HT1080 (cell line): ENCODE measurements at places on chromosomes 6 and 20. TPM values are rescaled to one million over a fixed set of nuclear protein-coding genes. Genes with fewer than 3 reads are reported as not detected.

GRCh38 chr6:94769197-94769596 lies 808.1 kb upstream of the MANEA start:
- no peak for DNase-seq

DNA sequence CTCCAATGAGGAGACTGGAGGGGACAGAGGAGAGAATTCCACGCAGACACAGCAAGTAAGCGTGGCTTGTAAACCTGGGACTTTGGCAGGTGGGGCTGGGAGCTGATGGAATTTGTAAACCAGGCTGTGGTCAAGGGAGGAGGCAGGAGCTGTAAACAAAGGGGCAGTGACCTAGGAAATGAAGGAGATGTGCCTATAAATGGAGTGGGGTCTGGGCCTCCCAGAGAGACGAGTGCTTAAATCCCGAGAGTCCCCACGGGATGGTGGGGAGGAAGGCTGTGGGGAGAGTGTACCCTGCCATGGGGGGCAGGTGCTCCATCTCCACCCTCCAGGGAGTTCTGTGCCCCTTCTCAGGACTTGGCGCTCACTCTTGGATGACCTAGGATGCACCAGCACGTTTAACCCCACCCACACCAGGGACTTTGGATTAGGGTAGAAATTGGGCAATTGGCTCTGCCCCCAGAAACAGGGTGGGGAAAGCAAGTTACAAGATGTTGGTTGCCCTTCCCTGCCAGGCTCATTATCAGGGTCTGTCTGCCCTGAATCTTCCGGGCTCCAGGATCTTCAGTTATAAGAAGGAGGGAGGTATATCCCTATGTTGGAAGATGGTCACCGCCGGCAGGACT lies 4.0 kb upstream of the DHX16 start:
- DNase-seq = no peak

DNA sequence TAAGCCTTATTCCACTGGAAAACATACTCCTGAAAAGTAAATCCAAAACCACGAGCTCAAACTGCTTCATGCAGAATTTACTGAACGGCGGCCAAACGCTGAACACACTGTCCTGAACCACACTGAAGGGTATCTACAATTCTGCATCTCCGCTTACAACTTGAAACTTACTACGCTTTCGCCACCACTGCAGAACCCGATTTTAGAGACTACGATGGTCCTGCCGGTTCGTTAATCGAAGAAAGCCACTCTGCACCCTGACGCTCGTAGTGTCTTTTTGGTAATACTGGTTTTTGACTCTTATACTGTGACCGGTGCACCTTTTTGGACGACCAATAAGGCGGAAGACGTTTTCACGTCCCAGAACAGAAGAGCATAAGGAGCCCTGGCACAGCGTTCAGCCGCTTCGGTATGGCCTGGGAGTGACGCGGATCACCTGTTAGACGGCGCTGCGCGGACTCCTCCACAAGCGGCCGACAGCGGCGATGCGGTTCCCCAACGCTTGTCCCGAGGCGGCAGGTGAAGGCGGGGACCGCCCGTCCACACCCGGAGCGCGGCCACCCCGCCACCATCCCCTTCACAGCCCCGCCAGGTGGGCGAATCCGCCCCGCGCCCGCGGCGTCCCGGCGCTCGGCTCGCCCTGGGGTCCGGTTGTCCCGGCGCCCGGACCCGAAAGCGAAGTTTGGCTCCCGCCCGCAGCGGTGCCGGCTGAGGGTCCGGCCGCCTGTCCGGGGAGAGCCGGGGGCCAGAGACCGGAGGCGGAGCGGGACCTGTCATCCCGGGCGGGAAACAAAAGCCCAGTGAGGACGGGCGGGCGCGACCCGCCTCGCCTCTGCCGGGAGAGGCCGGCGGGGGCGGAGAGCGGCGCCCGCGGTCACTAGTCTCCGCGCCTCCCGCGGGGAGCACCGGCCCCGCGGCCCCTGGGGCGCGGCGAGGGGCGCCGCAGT lies 784 bp downstream of the FKBP5 start:
- peak; percentile 46 for DNase-seq

GRCh38 chr6:41964201-41964887 lies 22.7 kb upstream of the CCND3 start:
- DNase-seq = no peak

DNA sequence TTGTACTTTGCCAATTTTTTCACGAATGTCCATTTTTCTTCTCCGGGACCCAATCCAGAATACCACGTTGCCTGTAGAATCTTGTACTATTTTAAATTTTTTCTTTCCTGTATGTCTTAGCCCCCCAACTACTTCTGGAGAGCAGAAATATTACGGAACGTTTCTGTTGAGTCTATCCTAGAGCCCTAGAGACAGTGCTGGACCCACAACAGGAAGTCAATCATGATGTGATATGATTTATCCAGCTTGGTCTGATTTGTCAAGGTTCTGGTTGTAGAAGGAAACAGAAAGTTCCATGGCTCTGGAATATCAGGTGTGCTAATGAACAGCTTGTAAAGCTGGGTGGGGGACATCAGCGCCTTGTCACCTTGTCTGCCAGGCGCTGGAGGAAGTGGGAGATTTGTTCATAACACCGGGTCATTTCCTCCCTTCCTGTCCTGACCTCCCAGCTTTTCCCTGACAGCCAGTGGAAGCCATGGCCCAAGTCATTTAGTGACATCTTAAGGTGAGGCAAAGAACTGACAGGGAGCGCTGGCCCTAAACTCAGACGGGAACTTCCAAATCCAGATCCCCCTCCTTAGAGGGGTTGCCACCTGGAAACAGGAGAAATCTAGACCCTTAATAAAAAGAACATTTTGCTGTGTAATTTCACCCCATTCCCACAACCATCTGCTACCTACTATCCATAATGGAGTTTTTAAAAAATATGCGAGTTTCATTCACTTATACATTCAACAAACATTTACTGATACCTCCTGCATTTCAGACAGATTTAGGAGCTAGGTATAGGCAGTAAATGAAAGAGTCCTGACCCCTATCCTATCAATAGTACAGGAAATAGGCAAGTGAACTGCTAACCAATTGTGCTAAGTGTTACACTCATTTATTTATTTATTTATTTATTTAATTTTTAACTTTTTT lies 130.5 kb downstream of the ZFP64 start:
- DNase-seq = peak; percentile 67

DNA sequence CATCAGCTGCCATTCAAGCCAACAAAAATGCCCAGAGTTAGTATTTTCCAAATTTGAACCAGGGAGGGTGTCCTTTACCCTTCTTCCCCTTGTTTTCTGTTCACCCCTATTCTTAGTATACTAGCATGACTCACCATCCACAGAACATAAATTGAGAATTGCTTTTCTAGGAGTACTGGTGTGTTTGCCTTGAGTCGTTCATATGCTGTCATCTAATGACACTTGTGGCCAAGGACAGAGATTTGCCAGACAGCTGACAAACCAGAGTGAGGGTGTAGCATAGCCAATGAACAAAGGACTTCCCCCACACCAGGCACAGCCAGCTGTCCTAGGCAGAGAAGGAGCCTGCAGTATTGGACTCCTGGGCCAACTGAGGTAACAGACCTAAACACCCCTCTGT lies 62.2 kb downstream of the FILIP1 start:
- peak; percentile 37 for DNase-seq

- no peak for DNase-seq
Measured at GRCh38 chr6:28413681-28414080, 14.1 kb upstream of the ZSCAN12 start.

- no peak for DNase-seq
Measured at GRCh38 chr20:31707994-31708735, 14.5 kb downstream of the BCL2L1 start.

DNA sequence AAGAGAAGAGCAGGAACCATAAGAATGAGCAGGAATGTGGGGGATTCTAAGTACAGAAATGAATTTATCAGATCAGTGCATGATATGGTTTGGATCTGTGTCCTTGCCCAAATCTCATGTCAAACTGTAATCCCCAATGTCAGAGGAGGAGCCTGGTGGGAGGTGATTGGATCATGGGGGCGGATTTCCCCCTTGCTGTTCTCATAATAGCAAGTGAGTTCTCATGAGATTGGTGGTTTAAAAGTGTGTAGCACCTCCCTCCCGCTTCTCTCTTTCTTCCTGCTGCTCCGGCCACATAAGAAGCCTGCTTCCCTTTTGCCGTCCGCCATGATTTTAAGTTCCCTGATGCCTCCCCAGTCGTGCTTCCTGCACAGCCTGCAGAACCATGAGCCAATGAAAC lies 49.2 kb downstream of the KHDC1L start:
- DNase-seq = no peak

- no peak for DNase-seq
Measured at GRCh38 chr6:34608321-34609091, 52.4 kb upstream of the SPDEF start.

DNA sequence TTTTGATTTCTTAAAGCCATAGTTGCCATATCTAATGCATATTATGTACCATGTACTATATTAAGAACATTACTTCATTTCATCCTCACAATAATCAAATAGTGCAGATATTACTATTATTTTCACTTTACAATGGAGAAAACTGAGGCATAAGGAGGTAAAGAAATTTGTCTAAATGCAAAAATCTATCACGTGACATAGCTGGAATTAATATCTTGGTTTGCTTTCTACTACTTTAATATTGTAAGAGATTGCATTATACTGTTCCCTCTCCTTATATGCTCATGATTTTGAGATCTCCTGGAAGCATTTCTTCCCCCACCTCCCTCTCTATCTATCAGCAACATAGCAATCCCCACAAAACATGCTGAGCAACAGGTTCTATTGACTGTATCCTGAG lies 330.8 kb upstream of the SPTLC3 start:
- DNase-seq = no peak

DNA sequence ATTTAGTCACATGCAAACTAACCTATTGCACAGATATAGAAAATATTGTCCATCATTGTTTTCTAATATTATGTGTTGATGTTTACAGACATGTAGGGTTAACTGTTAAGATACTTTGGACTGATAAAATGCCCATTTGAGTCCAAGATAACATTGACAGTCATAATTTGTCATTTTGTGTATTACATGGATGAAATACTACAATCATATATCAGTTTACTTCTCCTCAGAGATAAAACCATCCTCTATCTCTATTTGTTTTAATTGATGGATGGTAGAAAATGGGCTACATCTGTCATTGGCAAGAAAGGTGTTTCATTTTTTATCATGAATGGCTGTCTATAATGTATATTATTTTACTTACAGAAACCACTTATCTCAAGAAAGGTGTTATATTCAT lies 6.2 kb downstream of the EPHA7 start:
- DNase-seq = no peak

GRCh38 chr6:80454197-80454596 lies 347.7 kb downstream of the BCKDHB start:
- DNase-seq = peak; percentile 94

OXT gene
- total RNA-seq = not detected in 2 replicates

DNAH8 gene
- total RNA-seq = not detected in 2 replicates

NKX2-4 gene
- 1.8 and 3.1 TPM in 2 replicates for total RNA-seq

MAPK13 gene
- total RNA-seq = 0.60 and 1.0 TPM in 2 replicates

PRSS16 gene
- total RNA-seq = not detected in 2 replicates

SYCP2 gene
- 0.35 and 0.47 TPM in 2 replicates for total RNA-seq

CST9L gene
- total RNA-seq = not detected in 2 replicates

CD93 gene
- total RNA-seq = 0.03 and 0.20 TPM in 2 replicates

TCF21 gene
- 0.03 TPM in 1 of 2 replicates, not detected in the other for total RNA-seq

ALDH8A1 gene
- total RNA-seq = 0.03 and 0.13 TPM in 2 replicates
